Neuronal stem cell (in vitro differentiated cells): ENCODE measurements at places on chromosomes 16 and 17.

DNA sequence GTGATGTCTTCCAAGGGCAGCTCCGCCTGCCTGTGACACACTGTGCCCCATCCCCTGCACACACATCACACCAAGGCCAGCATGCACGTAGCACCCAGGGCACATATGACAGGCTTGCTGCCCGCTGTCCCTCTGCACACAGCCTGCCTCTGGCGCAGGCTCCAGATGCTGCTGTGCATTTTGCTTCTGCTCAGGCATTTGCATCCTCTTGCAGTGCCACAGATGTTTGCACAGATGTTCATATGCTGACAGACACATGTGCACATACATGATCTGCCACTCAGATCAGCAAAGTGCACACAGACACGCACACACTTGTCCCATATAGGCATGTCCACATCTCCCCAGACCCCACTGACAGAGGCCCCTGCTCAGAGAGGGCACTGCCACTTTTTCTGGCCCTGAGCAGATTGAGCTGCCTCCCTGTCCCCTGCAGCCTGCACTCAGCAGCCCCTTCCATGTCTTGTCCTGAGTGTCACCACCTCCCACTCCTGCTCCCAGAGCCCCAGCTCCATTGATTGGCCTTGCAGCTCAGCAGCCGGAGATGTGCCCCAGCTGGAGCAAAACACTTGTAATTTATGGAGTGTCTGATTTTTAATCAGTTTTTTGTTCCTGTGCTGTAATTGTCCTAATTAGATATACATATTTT, 115.1 kb upstream of the RPL38 start:
- no peak for DNase-seq
- H3K27ac ChIP-seq, result no peak overlapping the region
- no peaks in the 10 kb centered on the region for H3K4me1 ChIP-seq
- no peaks in the 10 kb centered on the region for H3K36me3 ChIP-seq
- no peaks in the 10 kb centered on the region for H3K27me3 ChIP-seq
- H3K4me3 ChIP-seq, result peak overlapping the region; percentile 8

- no peak overlapping the region for H3K27ac ChIP-seq
- no peaks in the 10 kb centered on the region for H3K27me3 ChIP-seq
- no peaks in the 10 kb centered on the region for H3K36me3 ChIP-seq
- H3K4me1 ChIP-seq, result no peaks in the 10 kb centered on the region
- DNase-seq, result no peak
- no peak overlapping the region for H3K4me3 ChIP-seq
Observed at GRCh38 chr17:50036455-50037261, 19.3 kb upstream of the ITGA3 start.

DNA sequence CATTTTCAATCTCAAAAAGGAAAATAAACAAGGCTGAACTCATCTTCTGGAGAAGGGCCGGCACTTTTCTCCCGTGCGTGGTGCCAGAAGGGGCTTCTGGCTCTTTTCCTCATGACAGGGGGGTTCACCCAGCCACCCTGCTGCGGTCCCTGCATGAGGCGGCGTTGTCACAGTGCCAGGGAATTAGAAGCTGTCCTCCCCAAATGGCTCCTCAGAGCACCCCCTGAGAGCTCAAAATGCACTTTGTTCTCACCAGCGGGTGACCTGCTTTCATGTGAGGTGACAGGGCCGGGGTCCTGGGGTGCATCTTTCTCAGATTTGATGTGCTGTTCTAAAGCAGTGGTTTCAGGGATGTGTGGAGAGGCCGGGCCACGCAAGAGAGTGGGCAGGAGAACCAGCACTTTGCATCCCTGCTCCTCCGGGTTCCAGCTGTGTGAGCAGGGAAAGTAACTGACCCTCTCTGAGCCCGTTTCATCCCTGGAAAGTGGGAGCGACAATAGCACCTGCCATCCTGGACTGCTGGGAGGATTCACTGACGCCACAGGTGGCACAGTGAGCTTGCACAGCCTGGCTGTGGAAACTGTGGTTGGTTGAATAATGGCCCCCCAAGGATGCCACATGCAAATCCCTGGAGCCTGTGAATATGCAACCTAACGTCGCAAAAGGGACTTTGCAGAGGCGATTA, 94.0 kb downstream of the FOXL1 start:
- H3K27me3 ChIP-seq, result no peaks in the 10 kb centered on the region
- no peak overlapping the region for H3K27ac ChIP-seq
- peaks cover 8% of the 10 kb centered on the region for H3K4me1 ChIP-seq
- no peak for DNase-seq

- H3K4me3 ChIP-seq, result no peak overlapping the region
- no peaks in the 10 kb centered on the region for H3K36me3 ChIP-seq
- H3K27me3 ChIP-seq, result no peaks in the 10 kb centered on the region
- no peak overlapping the region for H3K27ac ChIP-seq
Observed at GRCh38 chr16:78385086-78385805, 285.8 kb downstream of the WWOX start.

DNA sequence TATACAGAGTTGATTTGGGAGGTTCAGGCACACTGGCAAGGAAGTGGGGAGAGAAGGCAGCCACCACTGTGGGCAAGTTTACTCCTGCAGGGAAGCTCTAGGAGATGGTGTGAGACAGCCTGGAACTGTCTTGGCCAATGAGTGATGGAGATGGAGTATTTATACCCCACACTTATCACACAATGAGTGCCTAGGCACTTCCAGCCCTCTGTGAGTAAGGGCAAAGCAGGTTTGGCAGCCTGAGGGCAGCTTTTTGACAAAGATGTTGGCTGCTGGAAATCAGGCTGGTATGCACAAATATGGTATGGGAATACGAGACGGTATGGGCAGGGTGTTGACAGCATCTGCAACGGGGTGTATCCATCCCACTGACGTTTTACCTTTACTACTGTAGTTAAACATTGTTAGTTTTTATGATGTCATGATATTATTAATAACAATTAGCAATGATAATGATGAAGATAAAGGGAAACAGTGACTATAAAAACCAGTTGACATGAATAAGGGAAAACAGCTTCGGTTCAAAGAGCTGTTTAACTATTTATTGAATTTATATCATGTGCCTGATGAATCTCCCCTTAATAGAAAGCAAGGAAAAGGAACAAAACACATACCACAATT, 149.9 kb downstream of the CDK5R1 start:
- no peaks in the 10 kb centered on the region for H3K27me3 ChIP-seq
- H3K4me1 ChIP-seq, result no peaks in the 10 kb centered on the region
- no peak overlapping the region for H3K27ac ChIP-seq
- no peak overlapping the region for H3K4me3 ChIP-seq

GRCh38 chr17:10171122-10171571, 27.3 kb downstream of the GAS7 start:
- H3K36me3 ChIP-seq, result no peaks in the 10 kb centered on the region
- DNase-seq, result no peak
- no peak overlapping the region for H3K27ac ChIP-seq
- H3K4me3 ChIP-seq, result no peak overlapping the region
- no peaks in the 10 kb centered on the region for H3K27me3 ChIP-seq

- H3K4me3 ChIP-seq, result no peak overlapping the region
- no peak for DNase-seq
- no peaks in the 10 kb centered on the region for H3K36me3 ChIP-seq
- H3K4me1 ChIP-seq, result no peaks in the 10 kb centered on the region
Observed at GRCh38 chr17:42233994-42234393, 39.7 kb upstream of the GHDC start.

- H3K27me3 ChIP-seq, result no peaks in the 10 kb centered on the region
- H3K27ac ChIP-seq, result peak overlapping the region; percentile 73
- no peak for DNase-seq
- peaks cover 3% of the 10 kb centered on the region for H3K36me3 ChIP-seq
Observed at GRCh38 chr16:70429888-70430666, 8.8 kb downstream of the ST3GAL2 start.

GRCh38 chr17:16910341-16910740, 61.6 kb downstream of the TNFRSF13B start:
- peaks cover 2% of the 10 kb centered on the region for H3K27me3 ChIP-seq
- no peaks in the 10 kb centered on the region for H3K36me3 ChIP-seq
- H3K4me1 ChIP-seq, result peaks cover 4% of the 10 kb centered on the region
- H3K27ac ChIP-seq, result no peak overlapping the region
- H3K4me3 ChIP-seq, result no peak overlapping the region

GRCh38 chr16:66391726-66392670, 25.5 kb downstream of the CDH5 start:
- no peaks in the 10 kb centered on the region for H3K4me1 ChIP-seq
- H3K27ac ChIP-seq, result no peak overlapping the region
- no peaks in the 10 kb centered on the region for H3K36me3 ChIP-seq
- DNase-seq, result no peak
- no peaks in the 10 kb centered on the region for H3K27me3 ChIP-seq
- no peak overlapping the region for H3K4me3 ChIP-seq

DNA sequence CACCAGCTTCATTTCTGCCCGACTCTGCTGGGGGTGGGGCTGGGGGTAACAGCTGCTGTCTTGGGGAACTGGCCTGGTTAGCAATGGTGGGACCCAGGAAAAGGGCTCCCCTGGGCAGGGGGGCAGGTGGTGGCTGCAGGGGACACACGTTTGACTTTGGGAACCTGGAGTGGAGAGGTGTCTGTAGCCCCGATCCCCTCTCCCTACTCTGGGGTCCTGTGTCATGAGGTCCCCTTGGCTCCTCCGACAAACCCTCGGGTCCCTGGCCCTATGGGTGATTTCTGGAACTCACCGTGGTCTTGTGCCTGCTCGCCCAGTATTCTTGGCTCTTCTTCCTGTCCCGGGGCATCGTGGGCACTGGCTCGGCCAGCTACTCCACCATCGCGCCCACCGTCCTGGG, 12.0 kb downstream of the SPNS3 start:
- H3K27ac ChIP-seq, result no peak overlapping the region
- no peak overlapping the region for H3K4me3 ChIP-seq
- no peak for DNase-seq
- no peaks in the 10 kb centered on the region for H3K36me3 ChIP-seq
- H3K27me3 ChIP-seq, result no peaks in the 10 kb centered on the region

DNA sequence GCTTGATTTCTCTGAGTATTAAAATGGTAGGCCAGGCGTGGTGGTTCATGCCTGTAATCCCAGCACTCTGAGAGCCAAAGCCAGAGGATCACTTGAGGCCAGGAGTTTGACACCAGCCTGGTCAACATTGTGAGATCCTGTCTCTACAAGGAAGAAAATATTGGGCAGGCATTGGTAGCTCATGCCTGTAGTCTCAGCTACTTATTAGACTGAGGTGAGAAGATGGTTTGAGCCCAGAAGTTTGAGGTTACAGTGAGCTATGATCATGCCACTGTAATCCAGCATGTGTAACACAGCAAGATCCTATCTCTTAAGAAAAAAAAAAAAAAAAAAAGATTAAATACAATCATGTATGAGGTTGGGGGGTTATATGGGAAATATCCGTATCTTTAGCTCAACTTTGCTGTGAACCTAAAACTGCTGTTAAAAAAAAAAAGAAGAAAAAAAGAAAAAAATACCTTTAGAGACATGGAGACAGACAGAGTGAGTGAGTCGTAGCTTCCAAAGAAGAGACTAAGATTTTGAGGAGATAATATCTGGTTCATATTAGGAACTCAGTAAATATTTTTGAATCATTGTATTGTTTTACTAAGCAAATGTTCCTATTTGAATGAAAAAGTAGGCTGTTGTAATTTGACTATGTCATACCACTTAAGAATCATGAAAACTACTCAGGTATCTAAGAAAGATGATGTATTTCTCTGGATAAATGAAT, 325.7 kb upstream of the TBX2 start:
- H3K27me3 ChIP-seq, result no peaks in the 10 kb centered on the region
- no peak overlapping the region for H3K4me3 ChIP-seq
- no peaks in the 10 kb centered on the region for H3K36me3 ChIP-seq
- peaks cover 3% of the 10 kb centered on the region for H3K4me1 ChIP-seq

GRCh38 chr16:1959269-1960039, at the start of gene NDUFB10:
NDUFB10 (plus strand) TSS chr16:1959538; CDS start chr16:1959625, 87 bp downstream.
- peak; percentile 87 for DNase-seq
- peak within 1 kb of the TSS; percentile 77 for H3K4me3 ChIP-seq
- H3K36me3 ChIP-seq, result peaks cover 18% of the 10 kb centered on the region

DNA sequence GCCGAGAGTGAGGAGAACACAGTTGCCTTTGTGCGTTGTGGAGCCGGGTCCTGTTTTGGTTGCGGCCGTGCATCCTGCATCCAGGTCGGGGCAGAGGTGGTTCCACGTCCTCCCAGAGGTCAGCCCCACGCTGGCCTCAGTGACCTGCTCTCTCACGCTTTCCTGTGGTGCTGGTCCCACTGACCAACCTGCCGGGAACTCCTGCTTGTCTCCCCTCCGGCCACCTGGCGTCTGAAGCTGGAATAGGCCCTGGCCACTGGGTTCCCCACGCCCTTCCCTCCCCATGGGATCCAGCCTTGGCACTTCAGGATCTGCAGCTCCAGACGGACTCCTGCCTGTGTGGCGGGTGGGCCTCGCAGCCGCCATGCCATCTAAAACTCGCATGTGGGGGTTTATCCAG, 85.5 kb upstream of the ZNF750 start:
- no peak for DNase-seq
- no peak overlapping the region for H3K27ac ChIP-seq
- H3K36me3 ChIP-seq, result peaks cover 42% of the 10 kb centered on the region
- no peaks in the 10 kb centered on the region for H3K4me1 ChIP-seq

GRCh38 chr17:609232-609810, 105.3 kb downstream of the VPS53 start:
- H3K4me1 ChIP-seq, result no peaks in the 10 kb centered on the region
- H3K36me3 ChIP-seq, result peaks cover 5% of the 10 kb centered on the region
- no peak for DNase-seq
- no peak overlapping the region for H3K4me3 ChIP-seq

DNA sequence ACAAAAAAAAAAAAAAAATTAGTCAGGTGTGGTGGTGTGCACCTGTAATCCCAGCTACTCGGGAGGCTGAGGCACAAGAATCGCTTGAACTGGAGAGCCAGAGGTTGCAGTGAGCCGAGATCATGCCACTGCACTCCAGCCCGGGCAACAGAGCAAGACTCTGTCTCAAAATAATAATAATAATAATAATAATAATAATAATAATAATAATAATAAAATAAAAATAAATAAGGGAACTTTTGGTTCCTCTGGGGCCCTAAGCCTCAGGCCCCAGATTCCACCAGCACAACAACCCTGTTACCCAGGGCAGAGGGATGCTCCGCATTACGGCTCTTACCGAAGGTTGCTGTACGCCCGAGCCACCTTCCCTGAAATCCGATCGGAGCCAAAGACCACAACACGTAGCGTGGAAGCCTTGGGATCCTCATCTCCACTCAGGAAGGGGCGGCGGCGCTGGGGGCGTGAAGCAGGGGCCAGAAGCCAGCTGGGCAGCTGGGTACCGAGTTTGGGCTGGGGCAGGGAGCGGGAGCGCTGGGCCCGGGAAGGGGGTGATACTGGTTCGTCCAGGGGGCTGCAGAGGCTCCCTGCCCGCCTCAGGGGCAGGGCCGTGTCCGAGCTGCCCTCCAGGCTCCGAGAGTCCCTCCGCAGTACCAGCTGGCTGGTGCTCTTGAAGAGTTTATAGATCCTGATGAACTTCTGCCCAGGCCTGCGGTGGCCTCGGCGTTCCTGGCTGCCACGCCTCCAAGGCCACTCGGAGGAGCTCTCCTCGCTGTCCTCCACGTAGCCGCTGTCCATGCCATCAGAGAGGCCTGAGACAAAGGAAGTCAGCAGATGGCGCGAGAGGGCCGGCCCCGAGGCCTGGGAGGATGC, 20.6 kb upstream of the PIK3R6 start:
- no peaks in the 10 kb centered on the region for H3K27me3 ChIP-seq
- no peaks in the 10 kb centered on the region for H3K36me3 ChIP-seq
- peaks cover 3% of the 10 kb centered on the region for H3K4me1 ChIP-seq
- H3K4me3 ChIP-seq, result no peak overlapping the region
